Fibroblast of pulmonary artery (primary cell): ENCODE measurements at places on chromosomes 1 and 21.
A peak's percentile ranks its signal among the peaks of the same experiment; 100 is the strongest.

- DNase-seq, result peak; percentile 56
These were observed 499.6 kb downstream of the MRPL39 start for GRCh38 chr21:25107708-25108107.

GRCh38 chr1:51139474-51139873 is 37.4 kb downstream of the C1orf185 start:
- DNase-seq, result peak; percentile 6

DNA sequence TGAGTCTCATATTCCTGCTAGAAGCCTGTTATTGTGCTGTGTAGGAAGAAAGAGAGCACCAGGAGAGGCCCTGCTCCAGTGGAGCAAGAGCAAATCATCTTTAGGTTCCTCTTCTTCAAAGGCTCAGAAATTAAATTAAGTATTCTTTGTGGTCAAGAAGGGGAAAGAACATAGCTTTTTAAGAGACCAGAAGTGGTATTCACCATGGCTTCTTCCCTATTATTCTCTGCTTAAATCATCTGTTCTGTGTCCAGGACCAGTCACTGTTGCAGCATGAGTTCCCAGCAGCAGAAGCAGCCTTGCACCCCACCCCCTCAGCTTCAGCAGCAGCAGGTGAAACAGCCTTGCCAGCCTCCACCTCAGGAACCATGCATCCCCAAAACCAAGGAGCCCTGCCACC is 1.1 kb downstream of the SPRR1B start:
- DNase-seq, result no peak

DNA sequence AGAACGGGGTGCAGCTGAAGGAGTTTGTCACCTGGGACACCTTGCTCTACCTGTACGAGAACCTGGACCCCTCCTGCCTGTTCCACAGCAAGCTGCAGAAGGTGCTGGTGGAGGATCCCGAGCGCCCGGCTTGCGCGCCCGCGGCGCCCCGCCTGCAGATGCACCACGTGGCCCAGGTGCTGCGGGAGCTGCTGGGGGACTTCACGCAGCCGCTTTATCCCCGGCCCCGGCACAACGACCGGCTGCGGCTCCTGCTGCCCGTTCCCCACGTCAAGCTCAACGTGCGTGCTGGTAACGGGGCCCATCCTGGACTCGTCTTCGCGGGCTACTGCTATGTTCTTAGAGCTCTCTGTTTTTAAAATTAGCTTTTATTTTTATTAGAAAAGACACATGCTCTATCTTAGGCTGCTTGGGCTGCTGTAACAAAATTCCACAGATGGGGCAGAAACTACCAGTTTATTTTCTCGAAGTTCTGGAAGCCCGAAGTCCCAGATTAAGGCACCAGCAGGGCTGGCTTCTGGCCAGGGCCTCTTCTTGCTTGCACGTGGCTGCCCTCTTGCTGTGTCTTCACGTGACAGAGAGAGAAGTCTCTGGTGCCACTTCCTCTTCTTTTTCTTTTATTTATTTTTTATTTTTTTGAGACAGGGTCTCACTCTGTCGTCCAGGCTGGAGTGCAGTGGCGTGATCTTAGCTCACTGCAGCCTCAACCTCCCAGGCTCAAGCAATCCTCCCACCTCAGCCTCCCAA is 38.1 kb downstream of the TRPM2 start:
- no peak for DNase-seq

GRCh38 chr1:41622859-41623732 is 138.6 kb upstream of the EDN2 start:
- DNase-seq, result no peak

DNA sequence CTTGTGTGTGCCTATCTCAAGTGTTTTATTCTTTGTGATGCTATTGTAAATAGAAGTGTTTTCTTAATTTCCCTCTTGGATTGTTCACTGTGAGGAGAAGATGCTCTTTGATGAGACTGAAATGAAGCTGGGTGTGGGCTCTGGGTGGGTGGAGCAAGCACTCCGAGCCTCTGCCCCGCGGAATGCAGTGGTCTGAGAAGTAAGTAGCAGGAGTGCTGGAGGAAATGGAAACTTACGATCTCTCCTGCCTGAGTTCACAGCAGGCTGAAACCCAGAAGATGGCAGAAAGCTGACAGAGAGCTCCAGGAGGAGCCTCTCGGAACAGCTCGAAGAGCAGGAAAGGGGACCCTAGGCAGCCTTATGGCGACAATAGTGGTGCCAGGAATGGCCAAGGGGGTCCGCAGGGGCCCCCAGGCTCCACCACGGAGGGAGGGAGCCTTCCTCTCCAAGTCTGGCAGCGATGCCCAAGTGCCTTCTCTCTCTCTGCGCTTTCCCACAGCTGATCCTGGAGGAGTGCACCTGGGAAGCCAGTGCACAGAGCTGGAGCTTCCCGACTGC is 126.8 kb upstream of the COL6A1 start:
- DNase-seq, result no peak

GRCh38 chr1:30044656-30045144 is 678.7 kb downstream of the MATN1 start:
- DNase-seq, result no peak

GRCh38 chr1:68270951-68271350 is 38.6 kb upstream of the WLS start:
- DNase-seq, result peak; percentile 49

DNA sequence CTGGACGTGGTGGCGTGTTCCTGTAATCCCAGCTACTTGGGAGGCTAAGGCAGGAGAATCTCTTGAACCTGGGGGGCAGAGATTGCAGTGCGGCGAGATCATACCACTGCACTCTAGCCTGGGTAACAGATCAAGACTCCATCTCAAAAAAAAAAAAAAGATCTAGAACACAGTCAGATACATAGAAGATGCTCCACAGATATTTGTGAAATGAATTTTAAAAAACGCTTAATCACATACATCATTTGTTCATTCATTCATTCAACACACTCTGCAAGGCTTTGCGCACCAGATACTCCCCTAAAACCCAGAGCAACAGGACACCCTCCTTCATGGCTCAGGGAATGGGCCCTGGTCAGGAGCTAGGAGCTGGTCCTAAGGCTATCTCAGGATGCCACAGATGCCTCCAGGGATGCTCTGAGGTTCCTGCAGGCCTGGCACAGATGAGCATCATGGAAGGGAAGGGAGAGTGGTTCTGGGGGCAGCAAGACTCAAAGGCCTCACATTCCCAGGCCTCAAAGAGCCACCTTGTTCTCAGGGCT is 6.4 kb downstream of the HSPG2 start:
- DNase-seq, result no peak

DNA sequence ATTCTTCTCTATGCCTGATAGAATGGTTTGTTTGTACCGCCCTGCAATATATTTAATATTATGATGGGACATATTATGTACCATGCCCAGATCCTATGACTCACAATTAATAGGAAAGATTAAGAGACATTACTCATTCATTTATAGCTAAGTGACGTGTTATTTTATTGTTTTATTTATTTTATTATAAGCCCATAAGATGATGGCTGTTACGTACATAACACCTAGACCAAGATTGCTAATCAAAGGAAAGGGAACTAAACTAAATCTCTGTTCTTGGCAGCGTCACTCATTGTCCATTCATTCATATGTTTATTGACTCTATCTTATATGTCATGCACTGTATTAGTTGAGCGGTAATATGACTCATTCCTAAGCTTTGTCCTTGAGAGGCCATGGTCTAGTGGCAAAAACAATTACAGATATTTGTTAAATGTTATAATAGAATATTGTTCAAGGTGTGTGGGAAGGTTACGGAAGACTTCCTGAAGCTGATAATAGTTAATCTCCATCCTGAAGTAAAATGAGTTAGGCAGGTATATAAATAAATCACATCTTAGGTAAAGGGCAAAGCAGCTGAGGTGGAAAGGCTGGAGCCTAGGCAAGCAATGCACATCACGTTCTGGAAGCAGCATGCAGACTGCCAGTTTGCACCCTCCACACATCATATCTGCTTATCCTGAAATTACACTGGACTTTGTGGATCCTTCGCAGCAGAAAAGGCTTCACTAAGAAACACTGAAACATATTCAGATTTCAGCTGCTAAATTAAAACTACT is 16.6 kb upstream of the CD55 start:
- DNase-seq, result peak; percentile 65

GRCh38 chr1:57882072-57882471 is 458.2 kb upstream of the DAB1 start:
- no peak for DNase-seq

DNA sequence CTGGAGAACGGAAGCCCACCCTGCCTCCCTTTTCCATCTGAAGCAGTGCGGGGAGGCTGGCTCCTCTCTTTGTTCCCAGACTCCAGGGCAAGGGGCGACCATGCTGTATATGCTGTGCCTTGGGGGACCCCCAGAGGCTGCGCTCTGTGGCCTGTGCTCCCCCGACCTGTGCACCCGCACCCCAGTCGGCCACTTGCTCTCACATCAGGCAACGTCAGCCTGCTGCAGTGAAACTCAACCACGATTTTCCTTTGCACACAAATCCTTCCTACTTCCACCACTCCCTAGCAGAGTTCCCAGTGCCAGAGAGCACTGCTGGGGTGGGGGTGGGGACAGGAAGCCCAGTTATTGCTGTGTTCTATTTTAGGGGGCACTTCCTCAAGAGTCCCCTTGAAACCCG is 52.5 kb downstream of the SIM2 start:
- no peak for DNase-seq

- peak; percentile 58 for DNase-seq
These were observed 18.5 kb downstream of the CLCA1 start for GRCh38 chr1:86487131-86487810.

DNA sequence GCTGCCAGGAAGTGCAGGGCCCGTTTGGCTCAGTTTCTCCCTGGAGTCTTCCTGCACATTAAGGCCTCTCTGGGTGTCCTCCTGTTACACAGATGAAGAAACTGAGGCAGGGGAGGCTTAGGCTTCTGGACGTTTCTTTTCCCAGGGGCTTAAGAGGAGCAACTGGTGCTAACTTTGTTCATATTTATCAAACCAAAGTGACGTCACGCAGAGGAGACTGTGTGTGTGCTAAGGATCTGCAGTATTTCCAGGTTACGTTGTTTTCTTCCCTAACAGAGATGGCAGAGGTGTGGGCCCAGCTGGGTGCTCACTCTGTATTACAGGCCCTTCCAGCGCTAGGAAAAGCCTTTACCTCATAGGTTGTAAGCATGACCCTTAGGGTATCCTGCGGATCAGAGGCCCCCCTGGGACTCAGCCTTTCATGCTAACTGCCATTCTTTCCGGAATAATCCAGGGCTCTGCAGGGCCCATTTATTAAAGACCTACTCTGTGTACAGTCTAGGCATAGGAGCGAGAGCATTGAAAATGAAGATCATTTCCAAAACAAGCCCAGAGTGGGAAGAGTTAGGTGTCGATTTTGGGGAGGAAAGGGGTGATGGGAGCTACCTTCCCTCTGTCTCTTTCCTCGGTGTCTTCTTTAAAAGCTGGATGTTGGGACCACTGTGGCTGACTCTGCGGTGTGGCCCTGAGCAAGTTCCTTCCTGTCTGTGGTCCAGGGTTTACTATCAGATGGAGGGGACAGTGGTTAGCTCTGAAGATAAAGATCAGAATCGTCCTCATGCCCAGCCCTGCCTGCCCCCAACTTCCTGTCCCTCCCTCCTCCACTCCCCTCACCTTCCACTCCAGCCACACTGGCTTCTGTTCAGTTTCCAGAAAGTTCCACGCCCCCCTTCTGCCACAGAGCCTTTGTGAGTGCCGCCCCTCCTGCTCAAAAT is 4.6 kb downstream of the AGTRAP start:
- no peak for DNase-seq

DNA sequence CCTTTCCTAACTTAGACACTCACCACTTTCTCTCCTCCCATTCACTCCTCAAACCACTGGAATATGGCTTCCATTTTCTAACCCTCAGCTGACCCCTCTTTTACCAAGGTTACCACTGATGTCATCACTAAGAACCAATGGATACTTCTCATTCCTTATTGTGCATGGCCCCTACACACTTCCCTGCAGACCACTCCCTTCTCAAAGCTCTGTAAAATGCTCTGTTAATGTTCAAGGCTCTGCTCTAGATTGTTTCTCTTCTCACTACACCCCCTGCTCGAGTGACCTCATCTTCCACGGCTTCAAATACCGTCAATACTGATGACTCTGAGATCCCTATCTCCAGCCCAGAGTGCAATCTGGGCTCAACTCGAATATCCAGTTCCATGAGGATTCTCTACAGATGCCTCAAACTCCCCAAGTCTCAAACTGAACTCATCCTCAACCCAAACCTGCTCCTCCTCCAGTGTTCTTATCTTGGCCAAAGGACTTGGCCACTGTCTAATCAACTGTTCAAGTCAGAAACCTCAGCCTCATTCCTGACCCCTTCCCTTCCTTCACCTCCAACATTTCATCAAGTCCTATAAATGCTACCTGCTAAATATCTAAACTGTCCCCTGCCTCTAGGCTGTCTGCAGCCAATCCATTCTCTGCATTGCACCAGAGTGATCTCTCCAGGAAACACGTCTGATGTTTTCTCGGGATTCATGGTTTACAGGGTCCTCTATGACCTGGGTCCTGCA is 41.3 kb upstream of the BMP8B start:
- peak; percentile 14 for DNase-seq

- no peak for DNase-seq
These were observed 40.9 kb downstream of the CAPZB start for GRCh38 chr1:19444296-19445021.

DNA sequence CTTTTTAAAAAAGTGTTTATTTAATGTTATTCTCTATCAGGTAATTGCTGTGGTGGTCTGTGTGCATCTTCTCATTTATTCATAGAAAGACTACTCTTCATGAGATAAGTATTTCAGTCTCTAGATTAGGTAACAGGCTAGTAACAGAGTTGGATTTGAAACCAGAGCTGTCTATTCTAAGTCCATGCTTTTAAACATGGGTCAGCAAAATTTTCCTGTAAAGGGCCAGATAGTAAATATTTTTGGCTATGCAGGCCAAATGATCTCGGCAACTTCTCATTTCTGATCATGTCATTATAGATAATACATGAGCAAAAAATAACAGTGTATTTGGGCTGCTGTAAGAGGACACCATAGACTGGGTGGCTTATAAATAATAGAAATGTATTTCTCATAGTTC is 485.6 kb upstream of the ZRANB2 start:
- no peak for DNase-seq

DNA sequence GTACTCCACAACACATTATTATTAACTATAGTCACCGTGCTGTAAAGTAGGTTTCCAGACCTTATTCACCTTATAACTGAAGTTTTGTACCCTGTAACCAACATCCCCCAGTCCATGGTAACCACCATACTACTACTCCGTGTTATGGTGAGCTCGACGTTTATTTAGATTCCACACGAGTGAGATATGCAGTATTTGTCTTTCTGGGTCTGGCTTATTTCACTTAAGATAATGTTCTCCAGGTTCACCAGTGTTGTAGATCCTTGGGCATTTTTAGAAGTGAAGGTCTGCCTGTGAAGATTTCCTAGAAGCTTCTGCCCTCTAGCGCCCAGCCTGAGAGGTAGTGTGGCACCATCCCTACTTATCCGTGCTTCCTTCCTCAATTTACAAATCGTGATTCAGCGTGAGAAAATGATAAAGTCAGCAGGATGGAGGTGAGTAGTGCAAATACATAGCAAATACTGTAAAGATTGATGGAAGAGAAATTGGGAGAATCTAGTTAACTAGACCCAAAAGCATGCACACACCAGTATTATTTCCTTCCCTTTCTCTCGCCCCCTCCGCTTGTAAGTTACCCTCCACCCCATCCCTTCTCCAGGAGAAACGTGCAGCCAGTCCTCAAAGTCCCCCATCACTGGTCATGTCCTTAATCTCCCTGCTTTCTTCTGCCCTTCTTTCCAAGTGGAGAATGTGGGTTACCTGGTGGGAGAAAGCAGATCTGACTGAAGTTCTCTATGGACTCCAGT is 36.0 kb upstream of the DISC1 start:
- peak; percentile 82 for DNase-seq
